H9 (cell line): ENCODE measurements at places on chromosomes 13 and 19. TPM values are rescaled to one million over a fixed set of nuclear protein-coding genes. Genes with fewer than 3 reads are reported as not detected.

CPAMD8 gene
- total RNA-seq, result 12.0 and 12.6 TPM in 2 replicates

VSTM1 gene
- total RNA-seq, result 0.48 TPM in 1 of 2 replicates, not detected in the other

IQCN gene
- 0.39 and 0.48 TPM in 2 replicates for total RNA-seq

PODNL1 gene
- total RNA-seq, result 0.68 TPM in 2 replicates

SBSN gene
- total RNA-seq, result 0.15 and 0.24 TPM in 2 replicates

GRCh38 chr19:8305798-8306197 lies 2.4 kb downstream of the CD320 start:
- peaks cover 23% of the 10 kb centered on the region for H3K36me3 ChIP-seq
- no peaks in the 10 kb centered on the region for H3K27me3 ChIP-seq
- no peak overlapping the region for H3K27ac ChIP-seq

GRCh38 chr19:35911790-35912189 lies 3.7 kb upstream of the TYROBP start:
- no peak overlapping the region; the same call in 2 of the 3 replicates for H3K4me3 ChIP-seq
- no peaks in the 10 kb centered on the region for H3K36me3 ChIP-seq
- no peak overlapping the region for H3K27ac ChIP-seq
- no peak for DNase-seq
- peaks cover 2% of the 10 kb centered on the region; the same call in 1 of the 2 replicates for H3K4me1 ChIP-seq

- H3K4me3 ChIP-seq, result peak overlapping the region; percentile 97
- no peaks in the 10 kb centered on the region for H3K4me1 ChIP-seq
- H3K27ac ChIP-seq, result peak overlapping the region; percentile 47
- H3K36me3 ChIP-seq, result peaks cover 8% of the 10 kb centered on the region; the same call in 1 of the 2 replicates
- no peak for DNase-seq
- H3K27me3 ChIP-seq, result no peaks in the 10 kb centered on the region
Observed at GRCh38 chr13:97976610-97977521, 23.4 kb downstream of the IPO5 start.

GRCh38 chr13:40351537-40352379 lies 314.7 kb downstream of the FOXO1 start:
- no peak overlapping the region for H3K27ac ChIP-seq
- no peaks in the 10 kb centered on the region for H3K27me3 ChIP-seq
- H3K4me1 ChIP-seq, result peaks cover 13% of the 10 kb centered on the region
- no peak for DNase-seq
- H3K4me3 ChIP-seq, result no peak overlapping the region
- no peaks in the 10 kb centered on the region; the same call in 1 of the 3 replicates for H3K36me3 ChIP-seq

DNA sequence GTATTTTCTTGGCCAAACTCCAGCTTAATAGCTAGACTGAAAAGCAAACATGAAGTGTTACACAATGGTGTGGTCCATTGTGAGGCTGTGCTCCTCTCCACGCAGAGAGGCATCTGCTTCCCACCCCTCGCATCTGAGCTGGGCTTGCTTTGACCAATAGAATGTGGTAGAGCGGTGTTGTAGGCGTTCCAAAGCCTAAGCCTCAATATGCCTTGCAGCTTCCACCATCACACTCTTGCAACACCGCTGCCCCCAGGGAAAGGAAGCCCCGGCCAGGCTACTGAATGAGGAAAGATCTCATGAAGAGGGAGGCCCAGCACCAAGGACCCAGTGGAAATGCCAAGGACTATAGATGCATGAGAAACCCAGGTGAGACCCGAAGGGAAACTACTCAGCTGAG lies 9.4 kb downstream of the FLT1 start:
- no peak for DNase-seq
- no peak overlapping the region for H3K27ac ChIP-seq
- no peaks in the 10 kb centered on the region for H3K27me3 ChIP-seq
- peaks cover 29% of the 10 kb centered on the region for H3K4me1 ChIP-seq
- no peak overlapping the region for H3K4me3 ChIP-seq
- H3K36me3 ChIP-seq, result peaks cover 67% of the 10 kb centered on the region

DNA sequence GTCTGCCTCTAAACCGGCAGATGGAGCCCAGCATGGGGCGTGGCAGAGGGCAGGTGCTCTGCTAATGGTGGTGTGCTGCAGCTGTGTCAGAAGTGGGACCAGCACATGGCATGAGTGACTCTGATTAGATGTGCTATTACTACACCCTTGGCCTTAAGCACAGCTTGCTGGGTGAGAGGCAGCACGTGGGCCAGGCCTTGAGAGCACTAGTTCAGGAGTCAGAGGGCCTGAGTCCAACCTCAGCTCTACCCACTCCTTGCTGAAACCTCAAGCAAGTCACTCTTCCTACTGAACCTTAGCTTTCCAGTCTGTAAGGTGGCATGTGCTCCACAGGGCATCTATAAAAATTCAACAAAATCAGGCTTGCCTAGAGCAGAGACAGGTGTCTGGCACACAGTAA lies 22.7 kb downstream of the AKT2 start:
- no peaks in the 10 kb centered on the region for H3K27me3 ChIP-seq
- H3K36me3 ChIP-seq, result peaks cover 17% of the 10 kb centered on the region
- H3K4me1 ChIP-seq, result no peaks in the 10 kb centered on the region
- no peak overlapping the region for H3K4me3 ChIP-seq

DNA sequence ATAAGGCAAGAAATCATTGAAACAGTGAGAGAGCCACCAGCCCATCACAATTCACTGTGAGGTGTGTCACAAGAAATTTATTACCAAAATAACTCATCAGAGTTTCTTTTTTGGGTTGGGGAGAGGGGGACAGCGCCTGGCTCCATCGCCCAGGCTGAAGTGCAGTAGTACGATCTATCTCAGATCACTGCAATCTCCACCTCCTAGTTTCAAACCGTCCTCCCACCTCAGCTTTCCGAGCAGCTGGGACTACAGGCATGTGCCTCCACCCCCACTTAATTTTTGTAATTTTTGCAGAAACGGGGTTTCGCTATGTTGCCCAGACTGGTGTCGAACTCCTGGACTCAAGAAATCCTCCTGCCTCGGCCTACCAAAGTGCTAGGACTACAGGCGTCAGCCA lies 3.6 kb downstream of the IFNL1 start:
- no peak for DNase-seq
- no peaks in the 10 kb centered on the region for H3K27me3 ChIP-seq
- no peaks in the 10 kb centered on the region for H3K36me3 ChIP-seq
- no peak overlapping the region for H3K27ac ChIP-seq
- no peaks in the 10 kb centered on the region for H3K4me1 ChIP-seq

GRCh38 chr13:48131533-48131932 lies 36.6 kb upstream of the MED4 start:
- no peak for DNase-seq
- no peaks in the 10 kb centered on the region for H3K36me3 ChIP-seq
- no peaks in the 10 kb centered on the region for H3K4me1 ChIP-seq
- no peak overlapping the region for H3K27ac ChIP-seq
- H3K4me3 ChIP-seq, result no peak overlapping the region

DNA sequence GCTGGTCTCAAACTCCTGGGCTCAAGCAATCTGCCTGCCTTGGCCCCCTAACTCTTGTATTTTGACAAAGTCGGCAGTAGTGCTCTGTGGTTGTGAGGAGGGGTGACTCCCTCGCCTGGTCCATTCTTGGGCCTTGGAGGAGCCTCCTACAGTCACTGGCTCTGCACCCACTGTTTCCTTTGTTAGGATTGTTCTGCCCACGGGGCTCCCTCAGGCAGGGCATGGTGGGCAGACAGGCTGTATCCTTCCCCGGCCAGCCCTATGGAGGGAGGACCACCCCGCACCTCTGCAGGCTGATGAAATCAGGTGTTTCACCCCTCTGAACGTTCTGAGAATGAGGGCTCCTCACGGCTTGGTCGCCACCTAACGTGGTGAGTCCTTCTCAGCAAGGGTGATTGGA lies 9.2 kb downstream of the FCAR start:
- H3K4me1 ChIP-seq, result no peaks in the 10 kb centered on the region
- H3K4me3 ChIP-seq, result no peak overlapping the region
- no peaks in the 10 kb centered on the region; the same call in 1 of the 3 replicates for H3K36me3 ChIP-seq
- H3K27me3 ChIP-seq, result no peaks in the 10 kb centered on the region
- H3K27ac ChIP-seq, result no peak overlapping the region
- DNase-seq, result no peak

DNA sequence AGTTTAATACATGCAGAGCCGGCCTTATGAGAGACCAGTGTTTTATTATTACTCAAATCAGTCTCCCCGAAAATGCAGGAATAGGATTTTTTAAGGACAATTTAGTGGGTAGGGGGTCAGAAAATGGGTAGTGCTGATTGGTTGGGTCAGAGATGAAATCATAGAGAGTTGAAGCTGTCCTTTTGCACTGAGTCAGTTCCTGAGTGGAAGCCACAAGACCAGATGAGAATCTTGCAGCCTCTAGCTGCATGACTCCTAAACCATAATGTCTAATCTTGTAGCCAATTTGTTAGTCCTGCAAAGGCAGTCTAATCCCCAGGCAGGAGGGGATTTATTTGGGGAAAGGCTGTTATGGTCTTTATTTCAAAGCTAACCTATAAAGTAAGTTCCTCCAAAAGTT lies 1163.9 kb downstream of the DIAPH3 start:
- H3K27ac ChIP-seq, result no peak overlapping the region
- DNase-seq, result no peak
- peaks cover 2% of the 10 kb centered on the region; the same call in 1 of the 2 replicates for H3K36me3 ChIP-seq
- H3K4me3 ChIP-seq, result no peak overlapping the region
- H3K27me3 ChIP-seq, result no peaks in the 10 kb centered on the region
- no peaks in the 10 kb centered on the region for H3K4me1 ChIP-seq

DNA sequence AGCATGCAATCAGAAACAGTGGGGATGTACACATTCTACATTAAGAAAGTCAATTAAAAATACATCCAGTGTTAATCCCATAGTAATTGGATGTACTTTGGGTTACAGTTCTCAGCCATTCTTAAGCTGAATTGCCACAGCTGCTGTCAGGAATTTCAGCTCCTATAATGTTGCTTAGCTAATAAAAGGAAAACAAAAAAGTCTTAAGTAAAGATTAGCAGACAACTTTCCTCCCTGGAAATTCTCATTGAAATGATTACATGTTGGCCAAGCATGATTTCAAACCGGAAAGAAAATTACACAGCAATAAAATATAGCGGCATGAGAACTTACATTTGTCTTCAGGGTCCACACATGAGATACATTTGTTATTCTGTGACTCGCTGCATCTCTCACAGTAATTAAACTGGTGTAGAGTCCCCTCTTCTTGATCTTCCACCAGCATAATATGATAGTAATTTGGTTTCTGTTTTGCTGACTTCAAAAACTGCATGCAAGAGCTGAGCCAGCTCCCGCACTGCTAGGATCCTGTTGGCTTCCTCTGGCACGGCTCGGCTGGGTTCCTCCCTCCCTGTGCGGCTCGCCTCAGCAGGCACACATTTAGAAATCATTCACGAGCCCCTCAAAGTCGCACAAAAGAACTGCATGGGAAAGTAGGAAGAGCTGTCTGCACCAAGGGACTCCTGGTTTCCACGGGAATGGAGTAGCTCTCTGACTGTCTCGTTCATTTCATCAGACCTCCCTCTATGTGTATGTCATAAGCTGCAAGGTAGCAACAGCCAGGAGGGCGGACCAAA lies at the start of gene HTR2A:
HTR2A (minus strand) TSS at position 713 of the 797 bp plus-strand sequence. CDS start 1,147 bp downstream, outside the sequence.
- no peak within 1 kb of the TSS for H3K4me3 ChIP-seq
- H3K27me3 ChIP-seq, result no peaks in the 10 kb centered on the region
- DNase-seq, result no peak
- no peaks in the 10 kb centered on the region for H3K36me3 ChIP-seq

GRCh38 chr13:71864986-71865873 lies 1.8 kb downstream of the DACH1 start:
- no peaks in the 10 kb centered on the region for H3K36me3 ChIP-seq
- peaks cover 24% of the 10 kb centered on the region; the same call in 1 of the 2 replicates for H3K27me3 ChIP-seq
- H3K4me3 ChIP-seq, result peak overlapping the region; percentile 85

DNA sequence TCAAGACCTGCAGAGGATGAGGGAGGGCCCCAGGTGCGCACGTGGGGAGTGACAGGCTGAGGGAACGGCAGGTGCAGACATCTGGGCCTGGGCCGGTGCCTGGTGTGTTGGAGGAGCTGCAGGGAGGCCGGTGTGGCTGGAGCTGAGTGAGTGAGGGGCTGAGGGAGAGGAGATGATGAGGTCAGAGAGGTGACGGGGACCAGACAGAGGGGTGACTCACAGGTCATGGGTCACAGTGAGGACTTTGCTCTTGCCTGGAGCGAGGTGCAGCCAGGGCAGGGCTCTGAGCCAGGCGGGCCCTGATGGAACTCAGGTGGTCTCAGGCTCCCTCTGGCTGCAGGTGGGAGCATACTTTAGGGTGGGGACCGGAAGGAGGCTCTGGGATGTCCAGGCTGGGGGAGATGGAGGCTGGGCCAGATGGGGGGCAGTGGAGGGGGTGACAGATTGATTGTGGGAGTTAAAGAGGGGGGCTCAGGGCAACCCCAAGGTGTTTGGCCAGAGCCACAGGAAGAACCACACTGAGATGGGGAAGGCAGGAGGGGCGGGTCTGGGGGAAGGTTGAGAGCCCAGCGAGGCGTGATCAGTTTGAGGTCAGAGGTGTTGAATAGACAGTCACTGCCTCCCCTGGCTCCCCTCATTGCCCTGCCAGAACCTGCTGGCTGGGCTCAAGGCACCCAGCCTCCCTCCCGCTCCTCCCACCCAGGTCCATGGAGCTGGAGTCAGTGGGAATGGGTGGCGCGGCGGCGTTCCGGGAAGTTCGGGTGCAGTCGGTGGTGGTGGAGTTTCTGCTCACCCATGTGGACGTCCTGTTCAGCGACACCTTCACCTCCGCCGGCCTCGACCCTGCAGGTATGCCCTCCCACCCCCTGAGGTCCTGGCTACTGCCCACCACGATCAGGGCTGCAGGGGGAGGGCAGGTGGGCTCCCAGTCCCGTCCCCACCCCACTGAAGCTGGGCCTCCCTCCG lies 8.4 kb downstream of the ARHGAP33 start:
- DNase-seq, result peak; percentile 76
- H3K27me3 ChIP-seq, result no peaks in the 10 kb centered on the region
- 0 out of 2 replicates have a peak, but pooled peaks cover 2% of the 10 kb centered on the region for H3K36me3 ChIP-seq
